Left ventricle myocardium superior (tissue), 1 donor: ENCODE measurements at places on chromosomes 4 and X.

DNA sequence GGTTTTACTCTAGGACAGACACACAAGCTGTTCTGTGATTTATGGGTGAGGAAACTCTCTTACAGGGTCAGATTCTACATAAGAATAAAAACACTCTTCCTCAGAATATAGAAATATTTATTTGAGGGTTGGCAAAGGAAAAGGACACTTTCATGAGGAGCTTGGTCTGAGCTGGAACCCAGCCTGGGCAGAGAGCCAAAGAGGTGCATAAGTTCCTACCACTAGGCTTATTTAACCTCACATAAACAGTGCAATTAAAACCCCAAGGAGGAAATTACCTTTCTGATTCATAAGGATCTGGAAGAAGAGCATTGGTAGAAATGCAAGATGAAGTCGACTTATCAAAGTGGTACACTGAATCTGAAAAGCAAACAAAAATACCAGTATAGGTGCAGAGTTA, 32.9 kb downstream of the SETD7 start:
- DNase-seq = peak; percentile 52

DNA sequence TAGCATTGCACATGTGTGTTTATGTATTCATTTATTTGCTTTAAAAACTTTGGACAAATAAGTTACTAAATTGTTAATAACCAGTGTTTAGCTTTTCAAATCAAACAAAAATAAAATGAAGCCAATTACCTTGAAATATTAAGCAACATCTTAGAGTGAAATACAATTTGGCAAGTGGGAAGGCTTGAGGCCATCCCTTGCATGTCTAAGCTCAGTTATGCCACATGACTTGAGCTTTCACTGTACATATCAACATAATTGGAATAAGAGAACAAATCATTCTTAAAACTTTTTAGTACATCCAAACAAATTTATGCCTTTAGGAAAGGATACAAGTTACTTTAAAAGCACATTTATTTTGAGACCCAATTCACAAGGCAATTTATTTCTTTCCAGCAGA, 640.6 kb downstream of the SPRY1 start:
- no peak for DNase-seq

- no peak for DNase-seq
Observed at GRCh38 chr4:83107631-83108030, 6.9 kb downstream of the PLAC8 start.

GRCh38 chr4:72846280-72847111, 223.0 kb downstream of the COX18 start:
- no peak for DNase-seq

GRCh38 chr4:8195431-8195830, 3.7 kb upstream of the SH3TC1 start:
- DNase-seq = no peak

DNA sequence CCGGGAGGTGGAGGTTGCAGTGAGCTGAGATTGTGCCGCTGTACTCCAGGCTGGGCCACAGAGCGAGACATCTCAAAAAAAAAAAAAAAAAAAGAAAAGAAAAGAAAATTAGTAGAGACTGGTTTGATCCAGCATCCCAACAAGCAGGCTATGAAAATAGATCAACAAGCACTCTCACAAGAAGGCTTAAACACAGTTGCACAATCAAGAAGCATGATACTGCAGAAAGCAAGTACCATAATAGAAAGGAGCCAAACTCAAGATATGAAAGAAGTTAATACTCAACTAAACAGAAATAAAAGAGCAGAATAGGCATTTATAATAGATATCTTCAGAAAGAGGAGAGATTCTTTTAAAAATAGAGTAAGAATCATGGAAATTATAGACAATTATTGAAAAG, 10.6 kb downstream of the TLR6 start:
- DNase-seq = no peak

- no peak for DNase-seq
Observed at GRCh38 chr4:122536001-122536400, 79.5 kb upstream of the IL2 start.

DNA sequence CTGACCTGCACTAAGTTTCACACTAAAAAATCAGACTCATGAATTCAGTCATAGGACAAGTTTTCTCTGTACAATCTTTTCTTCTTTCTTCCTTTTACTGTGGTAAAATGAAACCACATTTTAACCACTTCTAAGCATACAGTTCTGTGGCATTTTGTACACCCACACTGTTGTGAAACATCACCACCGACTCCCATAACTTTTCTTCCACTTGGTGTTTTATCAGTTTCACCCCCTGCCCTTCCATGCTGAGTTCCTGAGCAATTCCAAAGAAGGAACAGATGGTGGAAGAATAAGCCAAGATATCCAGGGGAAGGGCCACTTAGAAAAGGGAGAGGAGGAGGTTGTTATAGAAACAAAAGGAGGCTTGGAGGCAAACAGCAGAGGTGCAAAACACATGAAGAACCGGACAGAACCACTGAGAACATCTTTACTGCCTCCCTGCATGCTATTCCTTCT, 22.6 kb downstream of the SLC25A4 start:
- no peak for DNase-seq

- no peak for DNase-seq
Observed at GRCh38 chr4:149980121-149980682, 98.0 kb upstream of the DCLK2 start.

DNA sequence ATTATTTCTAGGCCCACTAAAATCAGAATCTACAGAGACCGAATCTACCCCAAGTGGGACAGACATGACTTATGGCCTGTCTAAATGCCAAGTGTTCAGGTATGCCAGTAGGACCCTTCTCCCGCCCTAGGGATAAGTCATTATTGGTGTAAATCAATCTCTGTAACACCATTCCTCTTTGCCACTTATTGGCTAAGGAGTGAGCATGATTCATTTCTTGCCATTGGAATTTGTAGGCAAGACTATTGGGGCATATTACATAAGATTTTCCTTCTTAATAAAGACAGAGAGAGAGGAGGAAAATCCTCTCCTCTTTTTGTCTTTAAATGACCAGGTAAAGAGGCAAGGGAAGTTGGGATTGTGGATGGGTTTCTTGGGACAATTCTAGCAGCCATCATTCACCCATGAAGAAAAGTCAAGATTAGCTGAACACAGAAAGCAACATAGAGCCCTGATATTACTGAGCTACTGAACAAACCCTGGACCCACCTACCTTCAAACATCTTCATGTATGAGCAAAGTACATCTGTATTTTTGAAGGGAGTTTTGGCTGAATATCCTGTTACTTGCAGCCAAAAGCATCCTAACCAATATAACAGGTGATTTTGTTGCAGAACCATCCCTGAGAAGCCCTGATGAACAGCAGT, 2.6 kb downstream of the SLC9B2 start:
- no peak for DNase-seq

GRCh38 chr4:188624370-188624769, 485.1 kb downstream of the TRIML1 start:
- DNase-seq = no peak

GRCh38 chrX:53269536-53270107, 11.8 kb downstream of the IQSEC2 start:
- DNase-seq = no peak

DNA sequence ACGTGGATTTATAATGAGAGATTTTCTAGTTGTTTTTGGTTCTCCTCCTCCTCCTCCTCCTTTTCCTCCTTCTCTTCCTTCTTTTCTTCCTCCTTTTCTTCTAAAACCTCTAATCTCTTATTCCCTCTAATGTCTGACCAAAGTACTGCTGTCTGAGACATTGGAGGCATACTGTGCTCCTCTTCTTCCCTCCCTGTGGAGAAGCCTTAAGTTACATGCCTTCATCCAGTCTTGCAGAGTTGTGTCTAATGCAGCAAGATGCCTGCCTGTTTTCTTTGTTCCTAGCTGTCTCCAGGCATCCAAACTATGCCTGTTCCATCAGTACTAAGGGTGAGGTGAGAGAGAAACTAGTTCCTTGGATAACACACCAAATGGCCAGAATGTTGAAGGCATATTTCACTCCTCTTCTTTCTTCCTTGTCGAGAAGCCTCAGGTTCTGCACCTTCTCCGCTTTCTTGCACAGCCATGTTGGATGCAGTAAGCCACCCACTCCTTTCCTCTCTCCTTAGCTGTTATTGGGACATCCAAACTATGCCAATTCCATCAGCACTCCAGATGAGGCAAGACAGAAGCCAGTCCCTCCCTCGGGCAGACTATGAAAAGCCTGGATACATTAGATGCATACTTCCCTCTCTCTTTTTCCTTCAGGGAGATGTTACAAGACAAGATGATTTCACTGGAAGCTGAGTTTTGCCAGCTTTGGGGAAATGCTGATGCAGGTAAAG, 285.7 kb upstream of the TRAM1L1 start:
- DNase-seq = no peak

DNA sequence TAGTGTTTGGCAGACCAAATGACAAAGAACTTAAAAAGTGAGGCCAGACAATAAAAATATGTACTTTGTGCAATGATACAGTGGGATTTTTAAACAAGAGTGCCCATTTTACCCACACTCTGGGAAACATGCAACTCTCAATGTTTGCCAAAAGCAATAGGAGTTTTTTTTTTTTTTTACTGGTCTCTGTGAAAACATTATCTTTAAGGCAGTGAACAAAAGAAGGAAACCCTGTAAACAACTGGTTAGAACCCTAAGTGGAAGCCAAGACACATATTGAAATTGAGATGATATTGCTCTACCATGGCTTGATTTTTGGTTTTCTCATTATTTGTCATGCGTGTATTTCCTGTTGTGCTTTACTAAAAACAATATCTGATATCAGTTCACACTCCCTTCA, 67.2 kb upstream of the PPP3CA start:
- DNase-seq = no peak

DNA sequence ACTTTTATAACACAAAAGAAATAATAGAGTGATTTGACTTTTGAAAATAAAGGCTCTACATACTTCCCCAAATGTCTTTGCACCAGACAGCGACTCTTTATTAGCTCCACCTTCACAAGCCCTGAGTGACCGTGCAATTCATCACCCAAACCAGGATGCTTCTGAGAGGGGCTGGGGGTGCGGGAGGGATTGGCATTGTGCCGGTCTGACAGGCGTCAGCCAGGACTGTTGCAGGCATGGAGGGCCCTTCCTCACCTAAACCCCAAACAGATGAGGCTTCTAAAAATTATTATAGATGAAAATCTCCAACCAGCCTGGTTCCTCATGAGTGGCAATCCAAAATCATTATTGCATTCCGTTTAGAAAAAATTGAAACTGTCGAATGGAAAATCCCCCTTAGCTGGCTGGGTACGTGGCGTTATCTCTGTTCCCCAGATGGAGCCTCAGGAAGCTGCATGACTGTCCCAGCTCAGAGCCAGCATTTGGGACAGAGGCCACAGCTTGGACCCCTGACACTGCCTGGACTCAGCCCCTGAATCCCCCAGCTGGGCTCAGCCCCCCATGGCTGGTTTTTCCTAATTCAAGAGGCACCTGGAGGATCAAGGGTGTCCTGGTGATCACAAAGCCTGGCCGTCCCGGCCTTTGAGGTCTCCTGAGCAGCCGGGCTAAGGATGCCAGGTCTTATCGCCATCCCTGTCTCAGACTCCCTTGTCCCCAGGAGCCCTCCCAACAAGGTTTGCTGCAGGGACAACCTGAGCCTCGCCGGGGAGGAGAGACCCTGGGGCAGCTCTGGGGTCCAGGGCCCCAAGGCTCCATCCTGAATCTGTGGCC, 60.4 kb downstream of the SORCS2 start:
- DNase-seq = no peak

DNA sequence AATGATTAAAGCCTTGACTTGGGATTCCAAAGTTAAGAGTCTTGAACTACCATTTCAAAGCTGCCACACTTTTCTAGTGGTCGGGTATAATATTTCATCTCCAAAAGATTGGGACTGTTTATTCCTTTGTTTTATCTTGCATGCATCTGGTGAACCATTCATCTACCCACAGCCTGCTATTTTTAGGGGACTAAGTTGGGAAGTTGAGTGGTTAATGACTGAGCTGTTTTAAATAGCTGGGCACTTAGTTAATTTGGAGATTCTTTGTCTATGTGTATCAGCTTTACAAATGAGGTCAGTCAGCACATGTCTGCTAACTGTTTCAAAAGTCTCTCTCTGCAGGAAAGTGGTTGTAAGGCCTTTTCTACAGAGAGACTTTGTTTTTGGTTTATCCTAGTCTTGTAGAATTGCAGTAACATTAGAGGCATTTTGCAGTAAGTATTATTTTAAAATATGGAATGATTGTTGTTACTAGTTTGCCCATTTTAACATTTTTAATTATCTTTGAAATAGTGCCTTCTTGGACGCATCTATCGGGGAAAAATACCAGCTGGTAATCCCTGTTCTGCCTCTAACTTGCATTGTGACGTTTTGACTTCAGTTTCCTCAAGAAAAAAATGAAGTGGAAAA, 8.2 kb downstream of the BMP2K start:
- DNase-seq = no peak

DNA sequence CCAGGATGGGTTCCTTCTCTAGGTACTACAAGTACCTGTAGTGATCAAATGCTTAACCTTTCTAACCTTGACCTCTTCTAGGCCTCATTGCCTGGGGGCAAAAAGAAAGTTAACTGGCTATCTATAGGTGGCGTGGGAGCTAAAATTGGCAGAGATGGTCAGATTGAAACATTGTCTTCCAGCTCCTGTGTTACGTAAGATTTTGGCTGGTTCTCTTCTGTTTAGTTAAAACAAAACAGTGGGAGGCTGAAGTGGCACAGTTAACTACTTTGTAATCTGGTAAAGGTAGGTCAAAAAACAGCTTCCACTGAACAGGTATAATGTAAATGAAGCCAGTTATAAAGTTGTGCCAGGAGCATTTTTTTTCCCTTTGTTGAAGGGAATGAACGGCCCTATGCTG, 115.2 kb downstream of the MBNL3 start:
- DNase-seq = no peak
